Stimulated activated CD4-positive, alpha-beta T cell treated with anti-CD3 and anti-CD28 coated beads, Interleukin-15, amount 100 ng/mL, for 1 hour (primary cell): ENCODE measurements at places on chromosomes 2 and 18.

DNA sequence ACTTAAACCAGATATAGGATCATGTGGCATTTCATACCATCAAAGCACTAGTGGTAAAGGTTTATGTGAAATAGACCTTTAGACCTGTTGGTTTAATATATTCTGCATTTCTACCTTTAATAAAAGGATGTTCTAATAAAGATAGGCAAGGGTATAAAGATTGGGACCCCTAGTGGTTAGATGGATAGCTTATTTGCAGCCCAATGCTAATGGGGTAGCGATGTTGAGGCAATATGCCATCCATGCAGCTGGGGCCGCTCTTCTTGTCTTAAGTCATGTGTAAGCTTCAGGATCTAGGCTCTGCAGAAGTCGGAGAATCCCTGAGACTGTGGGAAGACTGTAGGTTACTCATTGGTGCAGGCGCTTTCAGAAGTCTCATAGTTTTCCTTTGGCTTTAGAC, 114.9 kb downstream of the ICOS start:
- no peak for DNase-seq

DNA sequence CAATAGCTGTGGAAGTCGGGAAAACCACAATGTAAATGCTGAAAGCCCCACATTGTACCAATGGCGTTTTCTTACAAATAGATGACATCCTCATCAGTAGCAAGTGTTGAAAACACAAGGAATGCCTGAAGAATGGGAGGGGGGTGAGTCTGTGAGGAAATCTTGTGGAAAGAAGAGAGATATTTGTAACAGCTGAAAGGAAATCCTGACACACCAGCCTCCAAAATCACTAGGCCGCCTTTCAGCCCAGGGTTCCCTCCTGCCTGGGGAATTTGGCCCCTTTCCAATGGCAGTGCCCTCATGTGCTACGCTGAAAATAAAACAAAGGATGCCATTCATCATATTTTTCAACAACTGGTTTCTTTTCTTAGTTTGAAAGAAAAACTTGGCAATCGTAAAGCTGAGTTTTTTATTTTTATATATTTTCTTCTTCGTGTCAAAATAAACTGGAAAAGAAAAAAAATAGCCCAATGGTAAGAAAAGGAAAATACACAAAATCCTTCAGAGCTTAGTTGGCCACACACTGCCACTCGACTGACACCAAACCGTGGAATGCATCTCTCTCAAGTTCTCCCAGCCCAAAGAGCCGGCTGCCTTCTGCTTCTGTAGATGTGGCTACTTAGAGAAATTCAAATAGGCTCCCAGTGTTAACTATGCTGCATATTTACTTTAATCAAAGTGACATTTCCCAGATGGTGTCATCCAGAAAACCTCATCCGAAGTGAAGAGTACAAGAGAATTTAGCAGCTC, 52.0 kb downstream of the FTCDNL1 start:
- no peak for DNase-seq

DNA sequence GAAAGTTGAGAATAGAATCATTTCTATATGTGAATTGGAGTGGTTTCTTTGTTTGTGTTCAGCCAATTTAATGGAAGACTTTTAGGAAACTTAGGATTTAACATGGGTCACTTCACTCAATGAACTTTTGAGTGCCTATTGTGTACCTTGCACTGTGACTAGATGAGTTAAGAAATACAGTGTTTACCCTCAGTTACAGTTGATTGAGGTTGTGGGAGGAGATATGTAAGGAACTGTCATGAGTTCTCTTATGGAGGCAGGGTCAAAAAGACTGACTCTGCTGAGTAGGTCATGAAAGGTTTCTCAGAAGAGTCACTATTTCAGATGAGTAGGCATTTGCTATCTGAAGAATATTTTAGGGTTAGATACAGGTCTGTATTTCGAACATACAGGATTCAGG, 98.6 kb downstream of the RAB3GAP1 start:
- no peak for DNase-seq

DNA sequence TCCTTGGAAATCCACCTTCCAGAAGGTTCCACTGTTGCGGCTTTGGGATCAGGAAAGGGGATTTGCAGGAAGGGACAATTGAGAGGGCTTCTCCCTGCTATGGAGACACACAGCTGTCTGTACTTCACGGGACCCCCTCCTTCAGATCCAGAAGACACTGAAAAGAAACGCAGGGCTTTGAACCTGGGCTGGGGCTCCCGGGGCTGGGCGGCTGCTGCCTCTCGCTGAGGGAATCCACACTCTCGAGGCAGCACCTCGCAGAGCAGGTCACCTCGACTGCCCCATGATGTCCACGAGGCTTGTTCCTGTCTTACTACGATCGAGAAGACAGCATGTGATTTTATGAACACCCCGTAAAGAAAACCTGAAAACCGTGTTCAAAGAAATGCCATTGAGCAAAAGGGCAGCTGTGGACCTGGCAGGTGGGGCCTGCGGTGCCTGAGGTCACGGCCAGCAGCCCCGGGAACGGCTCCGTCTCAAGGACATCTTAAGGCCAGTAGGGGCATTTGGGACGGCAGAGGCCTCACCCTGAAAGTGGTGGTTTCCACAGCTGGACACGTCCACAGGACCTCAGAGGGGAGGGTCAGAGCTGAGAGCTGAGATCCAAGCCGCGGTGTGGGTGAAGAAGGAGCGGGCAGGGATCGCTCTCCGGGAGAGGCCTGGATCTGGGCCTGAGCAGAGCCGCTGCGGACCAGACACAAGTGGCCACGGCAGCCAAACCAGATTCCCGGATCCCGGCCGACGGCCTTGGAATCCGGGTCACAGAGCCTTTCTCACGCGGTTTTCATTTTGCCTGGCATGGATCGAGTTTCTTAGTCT, 165.7 kb downstream of the RTP5 start:
- no peak for DNase-seq

- DNase-seq = no peak
Observed at GRCh38 chr2:7288484-7288883, 371.3 kb downstream of the RNF144A start.

GRCh38 chr2:207734264-207734635, 22.8 kb downstream of the CCNYL1 start:
- no peak for DNase-seq
